GM12891 (cell line): ENCODE measurements at places on chromosomes 1 and 21.

GRCh38 chr1:7250176-7250575 lies 464.9 kb downstream of the CAMTA1 start:
- no peak for DNase-seq

DNA sequence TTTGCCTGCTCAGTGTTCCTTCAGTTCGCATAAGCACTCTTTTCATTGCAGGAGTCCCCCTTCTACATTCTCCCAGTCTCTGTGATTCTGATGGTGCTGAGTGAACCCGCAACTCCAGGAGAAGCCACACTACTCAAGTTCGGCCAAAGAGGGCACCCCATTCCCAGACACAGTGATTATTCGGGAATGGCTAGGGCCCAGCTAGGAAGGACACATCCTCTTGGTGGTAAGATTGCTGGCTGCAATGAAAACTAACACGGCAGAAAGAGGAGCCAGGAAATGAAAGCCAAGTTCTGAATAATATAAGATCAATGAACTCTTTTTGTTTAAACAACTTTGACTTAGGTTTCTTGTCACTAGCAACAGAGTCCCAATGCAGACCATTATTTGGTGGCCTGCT lies 14.9 kb downstream of the CREG1 start:
- DNase-seq, result no peak

DNA sequence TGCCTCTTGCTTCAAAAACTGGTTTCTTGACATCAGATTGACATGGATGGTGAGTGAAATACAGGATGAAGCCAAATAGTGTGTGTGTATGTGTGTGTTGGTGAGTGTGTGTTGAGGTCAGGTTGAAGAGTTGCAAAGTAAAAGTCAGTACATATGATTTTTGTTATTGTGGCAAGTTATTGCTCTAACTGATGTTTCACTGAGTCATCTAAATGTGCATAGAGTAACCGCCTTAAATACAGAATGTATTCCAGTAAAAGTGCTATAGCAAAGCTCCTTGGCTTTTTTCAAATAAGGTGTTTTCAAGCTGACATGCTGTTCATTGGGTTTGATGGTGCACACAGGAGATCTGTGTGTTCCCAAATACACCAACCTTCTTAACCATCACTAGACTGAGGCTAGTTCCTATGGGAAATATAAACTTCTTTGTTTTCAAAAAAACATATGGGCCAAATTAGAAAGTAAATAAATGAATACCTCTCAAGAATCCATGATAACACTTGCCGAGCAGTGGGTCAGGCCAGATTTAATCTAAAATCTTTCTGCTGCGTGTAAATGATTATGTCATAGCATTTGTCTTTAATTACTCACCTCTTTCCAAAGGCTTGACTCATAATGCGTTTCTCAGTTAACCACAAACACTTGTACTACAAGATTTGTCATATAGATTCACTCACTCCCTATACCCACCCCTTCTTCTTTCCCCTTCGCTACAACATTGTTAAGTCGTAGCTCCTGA lies 151.1 kb downstream of the LYPLAL1 start:
- no peak for DNase-seq

DNA sequence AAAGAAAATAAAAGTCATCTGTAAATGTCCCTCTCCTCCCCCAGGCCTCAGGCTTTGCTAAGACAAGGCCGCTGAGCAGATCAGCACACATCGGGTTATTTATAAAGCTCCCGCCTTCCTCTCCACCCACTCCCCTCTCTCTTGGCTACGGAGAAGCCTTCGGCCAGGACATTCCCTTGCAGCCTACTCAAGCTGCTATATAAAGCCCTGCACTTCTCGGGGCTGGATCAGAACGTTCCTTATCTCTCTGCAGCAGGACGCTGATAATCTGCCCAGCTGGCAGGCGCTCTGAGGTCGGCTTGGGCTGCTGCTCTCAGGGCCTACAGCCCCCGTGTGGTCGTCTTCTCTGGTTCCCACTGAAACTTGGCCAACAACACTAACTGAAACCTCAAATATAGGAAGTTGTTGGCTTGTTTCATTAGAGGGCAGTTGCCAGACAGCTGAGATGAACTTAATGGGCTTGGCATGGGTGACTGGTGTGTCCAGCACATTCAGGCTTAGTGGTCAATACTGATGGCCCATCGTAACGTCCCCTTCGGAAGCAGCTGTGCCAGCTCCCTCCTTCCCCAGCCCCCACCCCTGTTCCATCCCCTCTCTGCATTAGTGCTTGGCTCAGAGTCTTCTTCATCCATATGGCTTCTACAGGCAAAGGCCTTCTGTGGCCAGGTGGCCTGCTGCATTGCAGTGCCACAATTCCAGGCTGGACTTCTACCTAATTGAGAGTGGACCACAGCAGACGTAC lies 64.6 kb downstream of the IER5 start:
- DNase-seq, result no peak

DNA sequence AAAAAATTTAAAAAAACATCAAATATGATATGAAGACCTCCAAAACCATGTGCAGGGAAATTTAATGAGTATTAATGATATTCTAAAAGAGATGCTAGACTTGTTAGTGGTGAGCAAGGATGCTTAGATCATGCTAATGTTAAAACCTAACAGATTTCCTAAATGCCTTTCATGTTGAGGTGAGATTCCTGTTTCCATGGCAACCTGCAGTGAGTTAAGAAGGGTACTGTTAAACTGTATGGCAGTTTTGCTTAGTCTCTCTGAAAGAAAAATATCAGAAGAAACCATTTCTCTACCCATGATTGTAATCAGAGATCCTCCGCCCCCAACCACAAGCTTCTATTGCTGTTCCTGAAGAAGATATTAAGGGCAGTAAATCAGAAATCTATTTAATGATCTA lies 321.6 kb upstream of the LRRC7 start:
- DNase-seq, result no peak

GRCh38 chr1:211114446-211114845 lies 19.5 kb downstream of the KCNH1 start:
- no peak for DNase-seq
